HFFc6 (cell line): ENCODE measurements at places on chromosomes 16 and 17.

DNA sequence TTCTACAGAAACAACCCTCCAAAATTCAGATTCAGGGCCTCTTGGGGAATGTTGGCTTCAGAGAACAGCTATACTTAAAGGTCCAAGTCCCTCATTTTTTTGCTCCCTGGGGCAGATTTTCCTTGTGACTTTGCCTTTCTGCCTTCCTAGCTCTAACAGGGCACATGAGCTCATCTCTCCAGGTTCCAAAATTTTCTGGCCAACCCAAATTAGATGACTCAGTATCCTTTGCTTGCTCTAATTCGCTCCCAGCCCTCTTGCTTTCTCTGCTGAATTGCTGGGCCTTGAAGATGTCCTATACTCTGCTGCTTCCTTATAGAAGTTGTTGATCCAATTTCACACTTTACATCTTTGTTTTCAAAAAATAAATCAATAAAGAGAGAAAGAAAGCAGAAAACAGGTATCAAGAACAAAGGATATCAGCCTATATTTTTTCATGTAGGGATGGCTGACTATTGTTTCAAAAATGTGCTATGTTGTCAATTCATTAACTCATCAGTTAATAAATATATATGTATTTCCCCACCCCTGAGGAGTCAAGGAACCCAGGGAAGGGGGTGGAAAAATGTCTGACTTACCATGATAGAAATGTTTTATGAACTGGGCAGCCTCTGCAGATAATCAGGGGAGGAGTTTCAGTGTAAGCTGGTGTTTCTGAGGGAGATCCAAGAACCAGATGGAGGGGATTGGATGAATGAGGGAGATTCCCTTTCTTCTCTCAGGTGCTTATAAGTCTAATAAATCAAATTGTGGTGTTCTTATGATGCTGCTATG lies 1.0 kb upstream of the KRTAP4-2 start:
- DNase-seq: peak; percentile 15

GRCh38 chr17:55969562-55970324 lies 183.5 kb upstream of the ANKFN1 start:
- no peak for DNase-seq

DNA sequence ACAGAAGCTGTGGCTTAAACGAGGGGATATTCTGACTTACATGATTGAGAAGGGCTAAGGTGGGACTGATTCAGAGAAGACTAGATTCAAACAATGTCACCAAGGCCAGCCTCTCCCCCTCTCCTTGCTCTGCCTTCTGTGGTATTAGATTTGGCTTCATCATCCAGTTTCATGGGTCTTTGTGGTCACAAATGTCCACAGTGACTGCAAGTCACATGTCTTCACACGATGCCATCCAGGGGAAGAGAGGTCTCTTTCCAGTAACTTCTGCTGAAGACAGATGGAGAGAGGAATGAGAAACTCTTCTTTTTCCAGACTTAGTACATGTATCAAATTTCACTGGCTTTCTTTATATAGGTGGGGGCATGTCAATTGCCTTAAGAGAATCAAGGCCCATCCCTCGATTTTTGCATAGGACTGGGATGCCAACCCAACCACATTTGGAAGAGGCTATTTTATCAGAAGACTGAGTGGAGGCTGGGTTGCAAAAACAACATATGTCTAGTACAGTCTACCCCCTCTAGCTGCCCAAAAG lies 57.3 kb upstream of the HNF1B start:
- no peak for DNase-seq

GRCh38 chr16:89828199-89828869 lies at the start of gene SPIRE2:
SPIRE2 (plus strand) TSS chr16:89828475; CDS start chr16:89828551, 76 bp downstream.
- DNase-seq: peak; percentile 66

DNA sequence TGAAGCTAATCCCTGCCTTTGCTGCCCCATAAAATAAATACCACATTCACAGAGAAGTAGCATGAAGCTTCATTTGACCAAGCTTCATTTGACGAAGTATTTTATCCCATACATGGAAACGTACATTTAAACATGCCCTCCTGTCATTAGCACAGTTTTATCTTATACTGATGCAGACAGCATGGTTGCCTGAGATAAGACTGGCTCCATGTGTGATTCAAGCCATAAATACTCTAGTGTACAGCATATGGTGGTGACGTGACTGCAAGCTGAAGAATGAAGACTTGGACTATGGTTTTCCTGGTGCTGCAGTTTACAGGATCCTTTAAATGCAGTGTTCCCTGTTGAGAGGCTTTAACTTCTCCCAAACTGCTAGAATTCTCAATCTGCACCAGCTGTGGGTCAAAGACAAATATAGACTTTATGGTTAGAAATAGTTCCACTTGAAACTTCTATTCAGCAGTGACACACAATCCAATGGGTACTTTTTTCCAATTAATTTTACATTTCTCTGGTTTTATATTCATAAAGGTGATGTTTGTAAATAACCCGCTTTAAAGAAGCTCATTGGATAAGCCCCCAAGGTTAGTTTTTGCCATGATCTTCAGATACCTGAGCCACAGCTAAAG lies 64.9 kb downstream of the CYB561 start:
- peak; percentile 65 for DNase-seq

- peak; percentile 1 for DNase-seq
Observed at GRCh38 chr16:62041401-62041800, 5.2 kb upstream of the CDH8 start.

DNA sequence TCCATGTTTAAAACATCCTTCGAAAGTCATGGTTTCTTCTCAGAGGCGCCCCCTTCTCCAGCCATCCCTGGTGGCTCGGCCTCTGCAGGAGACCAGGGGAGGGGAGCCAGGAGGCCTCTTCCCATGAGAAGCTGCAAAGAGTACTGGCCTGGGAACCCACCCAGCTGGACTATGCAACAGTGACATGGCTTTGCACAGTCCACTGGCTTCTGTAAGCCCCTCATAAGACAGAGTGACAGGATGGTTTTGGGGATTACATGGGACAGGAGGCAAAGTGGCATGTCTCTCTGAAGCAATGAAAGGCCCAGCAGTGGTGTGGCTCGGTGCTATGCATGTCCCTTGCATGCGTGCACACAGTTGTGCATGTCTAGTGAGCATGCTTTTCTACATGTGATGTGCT lies 99.5 kb downstream of the C16orf78 start:
- DNase-seq: no peak

DNA sequence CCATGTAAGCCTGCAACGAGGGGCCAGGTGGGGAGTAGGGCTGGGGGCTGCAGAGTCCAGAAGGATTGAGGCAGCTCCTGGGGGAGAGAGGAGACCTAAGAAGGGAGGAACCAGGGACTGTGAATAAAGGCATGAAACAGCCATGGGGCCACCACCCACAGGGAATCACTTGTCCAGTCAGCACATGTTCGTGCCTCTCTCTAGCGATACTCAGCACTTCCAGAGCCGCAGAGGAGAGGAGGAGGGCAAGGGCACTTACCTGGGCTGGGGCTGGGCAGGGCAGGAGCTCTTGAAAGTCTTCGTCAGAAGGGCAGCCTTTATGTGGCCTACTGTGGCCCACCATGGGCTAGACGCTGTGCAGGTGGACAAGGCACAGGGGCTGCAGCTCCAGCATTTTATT lies 24.2 kb downstream of the CACNA1G start:
- DNase-seq: no peak

DNA sequence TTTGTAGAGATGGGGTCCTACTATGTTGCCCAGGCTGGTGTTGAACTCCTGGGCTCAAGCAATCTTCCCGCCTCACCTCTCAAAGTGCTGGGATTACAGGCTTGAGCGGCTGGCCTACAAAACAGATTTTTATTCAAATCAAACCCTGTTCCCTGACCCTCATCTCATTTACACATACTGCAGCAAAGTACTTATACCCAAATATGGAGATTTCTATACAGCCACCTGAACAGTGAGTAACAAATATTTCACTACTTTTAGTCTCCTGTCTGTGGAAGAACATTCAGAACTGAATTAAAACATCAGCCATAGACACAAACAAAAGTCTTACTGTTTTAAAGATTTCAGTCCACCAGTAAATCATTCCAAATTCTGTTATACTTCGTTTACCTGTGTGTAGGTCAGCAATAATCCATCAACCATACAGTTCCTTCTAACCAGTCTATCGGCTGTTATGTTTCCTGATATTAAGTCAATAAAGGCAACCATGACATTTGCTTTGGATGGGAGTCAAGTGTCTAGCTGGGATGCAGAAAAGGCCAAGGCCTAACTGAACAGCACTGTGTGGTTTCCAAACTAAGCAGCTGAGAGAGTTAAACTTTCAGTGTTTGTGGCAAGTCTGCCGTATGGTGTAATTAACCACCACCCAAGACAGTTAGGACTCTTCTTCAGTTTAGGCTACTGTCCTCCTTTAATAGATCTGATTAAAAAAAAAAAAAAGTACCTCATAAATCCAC lies 22.3 kb downstream of the ERN1 start:
- no peak for DNase-seq

DNA sequence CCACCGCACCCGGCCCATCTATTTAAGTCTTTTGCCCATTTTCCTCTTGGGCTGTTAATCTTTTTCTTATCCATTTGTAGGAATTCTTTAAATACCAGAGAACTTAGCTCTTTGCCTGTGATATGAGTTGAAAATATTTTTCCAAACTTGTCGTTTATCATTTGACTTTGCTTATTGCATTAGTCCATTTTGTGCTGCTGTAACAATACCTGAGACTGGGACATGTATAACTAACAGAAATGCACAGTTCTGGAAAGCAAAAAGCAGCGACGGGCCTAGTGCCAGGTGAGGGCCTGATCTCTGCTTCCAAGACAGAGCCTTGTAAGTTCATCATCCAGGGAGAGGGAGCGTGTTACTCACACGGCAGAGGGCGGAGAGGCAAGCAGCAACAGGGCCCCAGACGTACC lies 25.6 kb upstream of the BHLHA9 start:
- DNase-seq: no peak

DNA sequence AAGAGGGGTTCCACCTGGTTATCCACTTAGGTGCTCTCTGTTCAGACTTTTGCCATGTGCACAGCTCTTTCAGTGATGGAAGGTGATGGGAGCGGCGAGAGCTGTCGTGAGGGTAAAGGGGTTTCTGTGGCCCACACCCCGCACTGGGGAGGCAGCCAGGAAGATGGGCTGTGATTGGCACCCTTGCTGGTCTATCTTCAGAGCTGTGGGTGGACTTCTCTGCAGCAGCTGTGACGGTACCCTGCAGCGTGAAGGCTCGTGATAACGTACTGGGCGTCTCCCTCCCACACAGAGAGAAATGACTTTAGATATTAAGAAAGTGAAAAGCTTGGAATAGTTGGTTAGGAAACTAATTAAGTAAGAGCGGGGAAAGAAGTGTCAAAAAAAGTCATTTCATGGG lies 45.8 kb downstream of the MPRIP start:
- no peak for DNase-seq

DNA sequence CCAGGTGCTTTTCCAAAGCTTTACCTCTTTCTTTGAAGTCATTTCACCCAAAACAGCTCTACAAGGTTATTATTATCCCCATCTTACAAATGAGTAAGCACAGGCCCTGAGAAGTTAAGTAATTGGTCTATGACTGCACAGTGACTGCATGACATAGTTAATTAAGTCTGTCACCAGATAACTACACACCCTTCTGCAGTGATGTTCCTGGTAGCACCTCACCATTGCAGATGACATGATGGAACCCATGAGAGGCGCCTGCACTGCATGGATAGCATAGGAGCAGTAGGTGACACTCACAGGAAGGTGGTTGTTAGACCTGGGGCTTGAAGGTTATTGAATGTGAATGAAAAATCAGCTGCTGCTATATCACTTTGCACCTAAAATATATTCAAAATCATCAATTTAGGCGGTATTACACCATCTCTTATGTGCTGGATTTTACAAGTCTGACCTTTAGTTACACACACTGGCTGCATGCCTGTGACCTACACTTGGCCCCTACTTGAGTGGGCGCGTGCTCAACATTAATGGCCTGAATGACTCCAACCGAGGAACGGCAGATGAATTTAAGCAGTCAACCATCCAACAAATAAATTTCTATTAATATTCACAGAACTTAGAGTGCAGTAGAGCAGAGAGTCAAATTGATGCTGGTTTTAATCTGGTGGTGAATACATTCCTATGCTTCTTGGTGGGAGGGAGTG lies 239.6 kb downstream of the CDH11 start:
- DNase-seq: no peak

DNA sequence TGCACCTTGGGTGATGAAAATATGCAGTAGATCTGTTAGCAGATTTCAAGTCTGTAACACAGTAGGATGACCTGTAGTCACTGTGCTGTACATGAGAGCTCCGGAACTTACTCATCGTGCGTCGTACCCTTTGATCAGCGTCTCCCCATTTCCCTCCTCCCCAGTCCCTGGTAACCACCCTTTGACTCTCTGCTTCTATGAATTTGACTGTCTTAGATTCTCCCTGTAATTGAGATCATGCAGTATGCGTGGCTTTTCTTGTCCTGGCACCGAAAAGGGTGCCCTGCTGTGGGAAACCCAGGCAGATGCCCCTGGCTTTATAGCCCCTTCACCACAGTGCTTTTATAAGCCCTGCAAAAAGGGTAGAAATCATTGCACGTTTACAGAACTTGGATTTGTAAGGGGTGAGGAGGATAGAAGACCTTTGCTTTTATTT lies 20.5 kb downstream of the CLEC16A start:
- no peak for DNase-seq

DNA sequence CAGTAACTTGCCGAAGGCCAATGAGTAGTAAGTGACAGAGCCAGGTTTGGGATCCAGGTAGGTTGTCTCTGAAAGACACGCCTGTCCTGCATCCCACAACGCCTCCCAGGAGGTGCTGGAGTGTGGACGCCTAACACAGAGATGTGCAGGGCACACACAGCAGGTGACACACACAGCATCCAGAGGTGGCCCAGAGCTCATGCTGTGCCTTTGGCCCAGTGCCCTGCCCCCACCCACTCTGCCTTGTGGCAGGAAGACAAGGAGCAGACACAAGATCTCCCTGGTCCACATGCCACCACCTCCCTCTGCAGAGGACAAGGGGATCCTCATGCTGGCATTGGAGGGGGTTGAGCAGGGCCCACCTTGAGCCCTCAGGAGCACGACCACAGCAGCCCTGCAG lies 14.7 kb upstream of the STH start:
- DNase-seq: no peak

DNA sequence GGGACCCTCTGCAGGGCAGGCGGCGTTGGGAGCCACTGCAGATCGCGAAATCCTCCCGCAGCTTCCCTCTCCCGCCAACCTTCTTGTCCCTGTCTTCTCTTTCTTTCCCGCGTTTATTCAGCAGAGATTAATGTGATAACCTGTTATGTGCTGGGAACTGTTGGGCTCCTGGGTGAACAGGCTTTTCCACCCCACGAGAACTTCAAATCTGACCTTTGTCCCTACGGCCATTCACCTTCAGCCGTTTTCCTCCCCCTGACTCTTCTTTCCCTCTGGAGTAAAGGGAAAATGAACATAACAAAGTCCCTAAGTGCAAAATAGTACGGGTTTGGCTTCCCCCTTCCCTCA lies 15.2 kb upstream of the KPNA2 start:
- no peak for DNase-seq

- DNase-seq: no peak
Observed at GRCh38 chr17:3039736-3040135, 23.7 kb downstream of the OR1D5 start.

GRCh38 chr16:14070555-14070876 lies 603 bp upstream of the MRTFB start:
- no peak for DNase-seq

- DNase-seq: peak; percentile 23
Observed at GRCh38 chr17:82350182-82351030, 8.6 kb upstream of the TEX19 start.
